ENCODE measurements at places on chromosomes 3 and 15.
A peak's percentile ranks its signal among the peaks of the same experiment; 100 is the strongest.

- H3K27ac ChIP-seq, result no peak overlapping the region
- H3K4me1 ChIP-seq, result no peaks in the 10 kb centered on the region
- no peaks in the 10 kb centered on the region for H3K36me3 ChIP-seq
- no peak overlapping the region for H3K4me3 ChIP-seq
- DNase-seq, result no peak
Measured at GRCh38 chr3:27380433-27381357, 11.5 kb upstream of the NEK10 start.

GRCh38 chr3:11363715-11364114 is 91.5 kb downstream of the ATG7 start:
- no peaks in the 10 kb centered on the region for H3K36me3 ChIP-seq
- no peak overlapping the region for H3K4me3 ChIP-seq
- no peaks in the 10 kb centered on the region for H3K4me1 ChIP-seq
- DNase-seq, result no peak

DNA sequence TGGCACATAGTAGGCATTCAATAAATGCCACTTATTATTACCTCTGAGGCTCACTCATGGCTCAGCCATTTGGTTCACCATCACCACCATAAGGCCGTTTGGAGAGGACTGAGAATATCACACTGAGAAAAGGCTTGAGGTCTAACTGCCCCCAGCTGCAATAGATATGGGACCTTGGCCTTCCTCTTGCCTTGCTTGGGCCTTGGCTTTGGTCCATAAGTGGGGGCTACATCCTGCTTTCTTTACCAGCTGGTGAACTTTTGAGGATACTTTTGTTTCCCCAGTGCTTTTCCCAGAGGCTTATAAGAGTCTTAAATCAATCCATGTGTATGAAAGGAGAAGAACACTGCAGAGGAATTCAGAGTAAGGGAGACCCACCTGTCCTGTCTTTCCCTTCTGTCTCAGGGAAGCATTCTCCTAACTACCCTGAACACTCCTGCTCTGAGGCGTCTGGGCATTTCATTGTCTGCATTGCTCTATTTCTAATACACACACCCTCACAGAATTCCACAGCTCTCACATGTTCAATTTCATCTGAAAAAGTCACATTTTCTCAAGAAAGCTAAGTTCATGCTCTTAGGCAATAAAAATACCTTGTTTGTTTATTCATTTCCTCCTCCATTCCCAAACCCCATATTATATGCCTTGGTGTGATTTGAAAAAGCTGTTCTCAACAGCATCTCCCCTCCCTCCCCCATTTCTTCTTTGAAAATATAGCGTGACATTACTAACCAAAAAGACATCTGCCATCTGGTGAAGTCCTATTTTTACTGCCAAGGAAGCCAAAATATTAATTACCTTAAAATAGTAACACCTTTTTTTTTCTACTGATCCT is 22.5 kb upstream of the KCNMB2 start:
- no peak overlapping the region for H3K4me3 ChIP-seq
- no peak for DNase-seq
- no peaks in the 10 kb centered on the region for H3K27me3 ChIP-seq
- H3K36me3 ChIP-seq, result no peaks in the 10 kb centered on the region

DNA sequence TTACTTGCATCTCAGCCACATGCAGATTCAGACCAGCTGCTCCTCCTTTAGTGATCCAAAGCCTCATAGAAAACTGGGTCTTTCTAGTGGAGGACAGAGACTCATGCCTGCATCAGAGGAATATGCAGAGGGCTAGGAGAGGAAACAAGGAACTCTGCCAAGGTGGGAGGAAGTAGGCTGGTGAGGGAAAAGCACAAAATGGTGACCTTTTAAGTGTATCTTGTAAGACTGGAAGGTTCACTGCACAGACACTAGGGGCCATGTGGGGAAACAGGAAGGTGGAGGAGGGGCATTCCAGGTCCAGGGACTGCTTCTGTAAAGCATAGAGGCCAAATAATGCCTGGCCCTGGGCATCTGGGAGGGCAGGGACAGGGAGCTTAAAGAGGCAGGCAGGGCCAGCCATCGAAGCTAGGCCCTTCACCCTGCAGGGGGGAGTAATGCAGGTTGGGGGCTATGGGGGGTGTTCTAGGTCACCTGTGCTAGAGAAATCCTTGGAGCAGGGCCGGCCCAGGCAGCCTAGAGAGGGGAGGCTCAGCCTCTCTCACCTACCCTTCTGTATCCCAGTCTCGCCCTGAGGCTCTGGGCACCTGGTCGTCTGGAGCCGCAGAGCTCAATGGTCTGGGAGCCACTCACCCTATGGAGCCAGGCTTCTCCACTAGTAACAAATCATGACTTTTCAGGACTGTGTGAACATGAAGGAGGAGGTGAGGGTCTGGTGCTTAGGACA is 117.7 kb downstream of the DNAJB8 start:
- H3K4me1 ChIP-seq, result no peaks in the 10 kb centered on the region
- no peaks in the 10 kb centered on the region for H3K27me3 ChIP-seq
- no peak overlapping the region for H3K27ac ChIP-seq
- H3K4me3 ChIP-seq, result no peak overlapping the region
- H3K36me3 ChIP-seq, result no peaks in the 10 kb centered on the region
- peak; percentile 7 for DNase-seq

DNA sequence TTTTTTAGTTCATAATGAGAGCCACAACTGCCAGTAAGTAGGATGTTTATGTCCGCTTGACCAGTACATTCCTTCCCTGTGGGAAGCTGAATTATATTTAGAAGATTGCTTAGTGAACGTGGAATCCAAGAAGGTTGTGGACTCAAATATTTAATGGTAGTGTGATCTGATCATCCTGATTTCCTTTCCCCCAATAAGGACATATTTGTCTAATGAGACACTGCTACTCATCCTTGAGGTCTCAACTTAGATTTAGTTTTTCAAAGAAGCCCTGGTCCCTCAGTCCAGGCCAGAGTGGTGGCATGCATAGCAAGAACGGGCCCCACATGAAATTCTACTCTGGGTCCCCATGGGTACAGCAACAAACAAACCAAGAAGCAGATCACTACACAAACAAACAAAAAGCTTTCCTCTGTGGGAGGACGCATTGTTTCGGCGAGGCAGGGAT is 60.8 kb downstream of the USP13 start:
- no peak overlapping the region for H3K4me3 ChIP-seq
- no peaks in the 10 kb centered on the region for H3K4me1 ChIP-seq
- DNase-seq, result no peak
- no peak overlapping the region for H3K27ac ChIP-seq
- H3K36me3 ChIP-seq, result no peaks in the 10 kb centered on the region

DNA sequence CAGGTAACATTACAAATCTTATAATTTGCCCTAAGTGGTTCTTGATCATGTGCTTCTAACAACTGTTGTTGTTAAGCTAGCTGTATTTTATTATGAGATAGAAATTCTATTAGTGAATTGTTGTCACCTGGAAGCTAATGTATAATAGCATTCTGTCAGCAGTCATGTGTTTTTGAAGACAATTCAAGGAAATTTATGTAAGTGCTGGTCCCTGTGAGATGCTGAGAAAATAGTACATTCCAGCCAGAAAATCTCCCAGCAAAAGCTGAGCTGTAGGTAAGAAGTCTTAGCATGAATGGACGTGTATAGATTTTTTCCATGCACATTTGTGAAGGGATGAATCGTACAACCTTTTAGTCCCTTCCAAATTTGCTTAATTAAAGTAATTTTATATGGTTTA is 120.0 kb upstream of the C15orf61 start:
- DNase-seq, result no peak
- H3K36me3 ChIP-seq, result no peaks in the 10 kb centered on the region
- H3K27me3 ChIP-seq, result no peaks in the 10 kb centered on the region
- H3K4me1 ChIP-seq, result no peaks in the 10 kb centered on the region

- H3K27me3 ChIP-seq, result no peaks in the 10 kb centered on the region
- H3K4me1 ChIP-seq, result no peaks in the 10 kb centered on the region
- H3K4me3 ChIP-seq, result peak overlapping the region; percentile 30
- peak; percentile 23 for DNase-seq
- H3K36me3 ChIP-seq, result no peaks in the 10 kb centered on the region
Measured at GRCh38 chr3:151816091-151816604, 2.2 kb downstream of the AADAC start.

- no peak overlapping the region for H3K27ac ChIP-seq
- H3K27me3 ChIP-seq, result no peaks in the 10 kb centered on the region
- no peak overlapping the region for H3K4me3 ChIP-seq
- peak; percentile 57 for DNase-seq
- no peaks in the 10 kb centered on the region for H3K4me1 ChIP-seq
Measured at GRCh38 chr3:38834110-38834509, 18.1 kb upstream of the SCN10A start.

- no peaks in the 10 kb centered on the region for H3K4me1 ChIP-seq
- H3K4me3 ChIP-seq, result no peak overlapping the region
- no peaks in the 10 kb centered on the region for H3K27me3 ChIP-seq
- no peak for DNase-seq
- no peaks in the 10 kb centered on the region for H3K36me3 ChIP-seq
- no peak overlapping the region for H3K27ac ChIP-seq
Measured at GRCh38 chr3:126022741-126023359, 53.9 kb downstream of the ROPN1B start.

GRCh38 chr3:168248383-168249204 is 152.9 kb upstream of the GOLIM4 start:
- no peaks in the 10 kb centered on the region for H3K4me1 ChIP-seq
- DNase-seq, result peak; percentile 42
- no peaks in the 10 kb centered on the region for H3K36me3 ChIP-seq
- H3K4me3 ChIP-seq, result peak overlapping the region; percentile 57

DNA sequence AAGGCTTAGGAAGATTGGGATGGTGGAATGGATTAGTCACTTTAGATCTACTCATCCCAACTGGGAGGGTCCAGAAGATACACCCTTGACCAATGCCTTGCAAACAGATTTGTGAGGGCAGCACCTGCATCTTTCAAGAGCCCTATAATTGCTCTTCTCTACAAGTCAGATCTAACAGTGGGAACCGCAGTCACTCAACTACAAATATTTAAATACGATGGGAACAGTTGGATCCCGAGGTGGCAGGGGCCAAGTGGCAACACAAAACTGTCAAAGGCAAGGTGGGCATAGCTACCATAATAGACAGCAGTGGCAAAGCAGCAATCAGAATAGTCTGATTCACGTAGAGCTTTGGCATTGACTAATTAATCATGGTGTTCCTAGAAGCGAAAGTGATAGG is 152.0 kb downstream of the TBC1D5 start:
- H3K36me3 ChIP-seq, result no peaks in the 10 kb centered on the region
- H3K27ac ChIP-seq, result no peak overlapping the region
- H3K4me3 ChIP-seq, result no peak overlapping the region
- H3K4me1 ChIP-seq, result no peaks in the 10 kb centered on the region

DNA sequence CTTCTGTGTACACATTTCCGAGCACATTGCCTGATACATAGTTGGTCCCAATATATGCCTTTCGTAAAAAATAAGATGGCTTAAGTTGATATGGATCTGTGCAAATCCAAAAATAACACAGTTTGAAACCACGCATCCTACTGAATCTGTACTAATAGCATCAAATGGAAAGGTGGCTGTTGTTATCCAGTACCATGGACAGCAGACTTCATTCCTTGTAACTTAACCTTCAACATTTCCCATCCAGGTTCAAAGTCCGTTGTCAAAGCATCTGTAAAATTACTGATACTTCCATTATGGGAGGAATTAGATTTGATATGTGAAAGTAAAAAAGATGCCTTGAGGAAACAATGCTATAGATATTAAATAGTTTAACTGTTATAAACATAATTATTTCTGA is 65.5 kb upstream of the C3orf49 start:
- no peak overlapping the region for H3K4me3 ChIP-seq
- no peaks in the 10 kb centered on the region for H3K36me3 ChIP-seq
- H3K4me1 ChIP-seq, result no peaks in the 10 kb centered on the region
- no peak overlapping the region for H3K27ac ChIP-seq
- no peak for DNase-seq
- no peaks in the 10 kb centered on the region for H3K27me3 ChIP-seq

DNA sequence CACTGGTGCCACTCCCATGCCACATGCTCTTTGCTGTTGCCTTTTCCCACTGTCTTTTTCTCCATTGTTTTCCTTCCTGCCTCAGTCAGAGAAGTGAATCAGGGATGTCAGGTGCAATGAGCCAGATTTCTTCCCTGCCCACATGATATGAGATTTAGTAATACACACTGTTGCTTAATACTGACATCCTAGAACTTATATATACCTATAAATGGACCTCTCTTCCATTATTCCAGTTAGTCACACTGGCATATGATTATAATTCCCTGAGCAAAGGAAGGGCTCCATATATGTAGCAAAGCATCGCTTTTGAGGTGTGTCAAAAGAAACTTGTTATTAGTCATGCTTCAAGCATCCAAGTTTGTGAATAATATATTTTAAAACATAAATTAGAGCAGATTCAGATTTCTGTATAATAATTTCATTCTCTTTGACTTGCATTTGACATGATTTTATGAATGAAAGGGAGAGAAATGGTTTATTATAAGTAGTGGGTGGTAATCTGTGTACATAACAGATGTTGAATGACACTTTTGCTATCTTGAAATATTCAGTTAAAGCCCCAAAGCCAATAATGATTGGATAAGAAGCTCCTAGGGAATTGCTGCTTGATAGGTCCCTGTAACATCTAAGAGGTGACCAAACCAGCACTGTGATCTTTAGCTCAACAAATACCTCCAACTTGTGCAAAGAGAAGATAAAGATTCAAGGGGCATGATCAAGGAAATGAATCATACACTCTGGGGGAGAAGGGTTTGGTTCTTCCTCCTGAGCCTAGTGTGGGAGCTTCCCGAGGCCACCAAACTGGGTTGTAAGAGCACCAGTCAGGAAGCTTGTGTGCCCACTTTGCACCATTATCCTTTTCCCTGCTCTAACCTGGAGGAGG is 48.6 kb downstream of the CHST2 start:
- H3K27me3 ChIP-seq, result no peaks in the 10 kb centered on the region
- H3K36me3 ChIP-seq, result no peaks in the 10 kb centered on the region
- DNase-seq, result no peak
- no peak overlapping the region for H3K27ac ChIP-seq

- H3K4me1 ChIP-seq, result no peaks in the 10 kb centered on the region
- no peaks in the 10 kb centered on the region for H3K36me3 ChIP-seq
- H3K27ac ChIP-seq, result no peak overlapping the region
Measured at GRCh38 chr15:63402498-63403253, 21.0 kb upstream of the CA12 start.

GRCh38 chr3:128624526-128625138 is 26.0 kb downstream of the RPN1 start:
- H3K27me3 ChIP-seq, result no peaks in the 10 kb centered on the region
- H3K27ac ChIP-seq, result no peak overlapping the region
- peaks cover 22% of the 10 kb centered on the region for H3K36me3 ChIP-seq
- no peak for DNase-seq
- no peak overlapping the region for H3K4me3 ChIP-seq

Measured in right lobe of liver (tissue), 6 donors.